Stimulated activated CD4-positive, alpha-beta T cell treated with anti-CD3 and anti-CD28 coated beads, TNF-alpha, amount 100 ng/mL, for 4 hours (primary cell): ENCODE measurements at places on chromosomes 5 and 9.

DNA sequence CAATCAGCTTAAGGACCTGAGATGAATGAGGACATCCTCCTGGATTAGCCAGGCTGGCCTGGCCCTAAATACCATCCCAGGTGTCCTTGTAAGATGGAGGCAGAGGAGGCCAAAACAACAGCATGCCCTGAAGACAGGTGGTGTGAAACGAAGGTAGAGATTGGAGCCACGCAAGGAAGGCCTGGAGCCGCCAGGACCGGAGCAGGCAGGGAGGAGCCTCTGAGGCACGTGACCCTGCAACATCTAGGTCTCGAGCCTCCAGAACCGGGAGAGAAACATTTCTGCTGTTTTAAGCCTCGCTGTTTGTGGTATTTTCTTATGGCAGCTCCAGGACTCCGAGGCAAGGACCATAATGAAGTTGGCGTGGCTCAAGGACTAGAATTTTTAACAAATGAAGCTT is 9.7 kb upstream of the COL5A1 start:
- no peak for DNase-seq

- no peak for DNase-seq
Measured at GRCh38 chr9:133759946-133760345, 21.8 kb upstream of the SARDH start.

DNA sequence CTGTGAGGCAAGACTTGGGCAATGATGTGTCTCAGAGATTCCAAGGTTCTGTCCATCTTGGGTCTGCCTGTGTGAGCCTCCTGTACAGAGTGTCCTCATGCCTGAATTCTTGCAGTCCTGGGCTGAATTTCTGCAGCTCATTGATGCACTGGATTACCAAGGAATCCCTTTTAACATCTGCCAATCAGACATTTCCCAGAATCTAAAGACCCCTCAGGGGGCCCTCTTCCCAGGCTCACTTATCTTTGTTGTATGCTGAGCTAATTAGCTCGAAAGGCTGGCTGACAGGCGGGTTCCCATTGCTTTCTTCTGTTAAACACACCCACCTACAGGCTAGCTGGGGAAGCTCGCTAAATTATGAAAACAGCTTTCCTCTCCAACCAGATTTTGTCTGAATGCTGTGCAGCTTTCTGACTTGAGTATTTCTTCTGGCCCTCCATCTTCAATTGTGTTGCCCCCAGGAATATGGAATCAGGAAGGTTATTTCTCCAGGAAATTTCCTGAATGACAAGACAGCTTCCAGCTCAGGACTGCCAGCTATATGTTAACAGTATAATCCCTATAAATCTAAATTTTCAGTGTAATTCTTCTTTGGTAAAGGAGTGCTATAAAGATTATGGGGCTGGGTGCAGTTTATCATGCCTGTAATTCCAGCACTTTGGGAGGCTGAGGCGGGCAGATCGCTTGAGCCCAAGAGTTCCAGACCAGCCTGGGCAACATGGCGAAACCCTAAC is at the start of gene LIX1:
Gene LIX1, minus strand, starts transcription at position 91 of the 734 bp plus-strand sequence. Its CDS starts 35 bp downstream, at position 56.
- DNase-seq = no peak

DNA sequence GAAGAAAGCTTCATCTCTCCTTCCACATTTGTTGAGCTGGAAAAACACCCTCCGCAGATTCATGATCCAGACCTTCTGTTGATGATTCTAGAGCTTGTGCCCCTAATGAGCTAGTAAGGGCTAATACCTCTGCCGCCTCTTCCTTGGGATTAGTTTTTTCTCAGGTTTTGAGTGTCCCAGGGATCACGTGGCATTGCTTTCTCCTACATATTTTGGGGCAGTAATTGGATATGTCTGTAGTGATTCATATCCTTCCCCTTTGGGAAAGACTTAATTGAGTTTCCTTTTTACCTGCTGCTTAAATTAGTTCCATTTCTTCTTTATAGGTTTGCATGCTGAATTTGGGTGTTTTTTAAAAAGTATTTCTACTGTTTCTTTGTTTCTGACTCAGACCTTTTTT is 143.9 kb downstream of the GOLPH3 start:
- DNase-seq = no peak

DNA sequence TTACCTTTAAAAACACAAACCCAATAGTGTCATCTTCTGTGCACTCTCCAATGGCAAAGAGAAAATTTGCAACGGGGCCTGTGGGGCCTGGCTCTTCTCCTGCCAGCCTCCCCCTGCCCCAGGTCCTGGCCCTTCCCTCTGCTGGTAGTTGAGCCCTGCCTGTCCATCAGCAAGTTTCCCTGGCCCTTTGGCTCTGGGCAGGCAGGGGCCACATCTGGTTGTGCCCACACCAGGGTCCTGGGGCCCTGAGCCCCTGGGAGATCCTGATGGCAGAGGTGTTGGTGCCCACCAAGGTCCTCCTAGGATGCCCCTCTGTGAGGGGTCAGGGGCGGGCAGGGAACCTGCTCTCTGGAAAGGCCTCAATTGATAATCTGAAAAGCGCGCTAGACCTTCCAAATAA is 157.3 kb downstream of the DAB2IP start:
- DNase-seq = no peak
